Esophagus squamous epithelium (tissue), 5 donors: ENCODE measurements at places on chromosomes 16 and 17.

DNA sequence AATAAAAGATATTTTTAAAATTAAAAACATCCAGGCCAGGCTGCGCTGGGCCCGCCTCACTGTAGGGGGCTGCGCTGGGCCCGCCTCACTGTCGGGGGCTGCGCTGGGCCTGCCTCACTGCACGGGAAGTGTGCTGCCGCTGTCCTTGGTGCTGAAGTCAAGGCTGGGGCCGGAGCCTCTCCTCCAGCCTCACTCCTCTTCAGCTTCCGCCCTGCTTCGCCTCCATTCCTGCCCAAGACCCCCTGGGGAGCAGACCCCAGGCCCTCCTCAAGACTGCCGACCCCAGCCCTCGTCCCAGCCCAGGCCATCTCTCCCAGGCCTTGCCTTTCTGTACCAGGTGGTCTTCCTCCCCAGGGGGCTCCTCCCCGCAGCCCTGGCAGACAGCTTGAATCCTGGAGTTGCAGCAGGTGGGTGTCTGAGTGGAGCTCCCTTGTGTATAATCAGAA is 26.2 kb downstream of the ENDOV start:
- DNase-seq = no peak

- DNase-seq = no peak
Measured at GRCh38 chr16:85587762-85588556, 25.2 kb upstream of the GSE1 start.

- no peak for DNase-seq
Measured at GRCh38 chr16:87133966-87134627, 183.1 kb downstream of the C16orf95 start.

DNA sequence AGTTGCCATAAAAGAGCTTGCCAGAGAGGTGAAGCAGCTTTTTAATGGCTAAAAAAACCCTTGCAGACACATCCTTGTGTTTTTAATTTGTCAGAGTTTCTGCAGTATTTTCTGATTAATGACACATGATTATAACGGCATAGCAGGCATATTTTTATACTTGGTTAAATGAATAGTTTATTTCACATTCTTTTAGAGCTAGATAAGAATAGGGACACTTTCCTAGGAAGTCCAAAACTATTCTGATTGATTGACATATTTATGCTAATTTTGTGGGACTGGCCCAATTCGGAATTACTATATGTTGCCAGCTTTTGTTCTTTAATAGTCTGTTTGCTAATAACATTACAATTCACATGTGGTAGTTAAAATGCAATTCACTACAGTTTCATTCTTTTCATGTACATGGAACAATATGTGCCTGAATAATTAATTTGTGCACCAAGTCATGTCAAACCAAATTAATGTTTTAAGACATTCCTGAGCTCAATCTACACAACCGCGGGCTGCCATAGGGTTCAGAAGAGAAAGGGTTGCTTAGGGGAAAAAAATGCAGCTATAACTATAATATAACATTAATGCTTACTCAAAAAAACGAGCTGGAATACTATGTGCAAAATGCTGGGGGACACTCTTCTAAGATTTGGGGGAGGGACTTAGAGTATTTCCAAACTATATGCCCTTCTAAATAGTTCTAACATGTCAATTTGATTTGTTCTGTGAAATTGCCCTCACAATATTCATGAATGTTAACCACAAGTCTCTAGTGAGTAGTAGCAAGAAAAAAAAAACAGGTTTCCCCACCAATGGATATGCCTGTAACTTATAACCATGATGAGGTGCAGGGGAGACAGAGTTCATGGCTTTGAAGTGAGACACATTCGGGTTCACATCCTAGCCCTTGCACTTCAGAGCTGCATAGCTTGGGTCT is 305.4 kb downstream of the CEP112 start:
- no peak for DNase-seq

GRCh38 chr16:87715658-87716057 is 50.1 kb downstream of the KLHDC4 start:
- no peak for DNase-seq

GRCh38 chr17:73104450-73104849 is 12.0 kb upstream of the SLC39A11 start:
- no peak for DNase-seq

- DNase-seq = no peak
Measured at GRCh38 chr17:8041249-8041928, 2.5 kb downstream of the ALOX15B start.

DNA sequence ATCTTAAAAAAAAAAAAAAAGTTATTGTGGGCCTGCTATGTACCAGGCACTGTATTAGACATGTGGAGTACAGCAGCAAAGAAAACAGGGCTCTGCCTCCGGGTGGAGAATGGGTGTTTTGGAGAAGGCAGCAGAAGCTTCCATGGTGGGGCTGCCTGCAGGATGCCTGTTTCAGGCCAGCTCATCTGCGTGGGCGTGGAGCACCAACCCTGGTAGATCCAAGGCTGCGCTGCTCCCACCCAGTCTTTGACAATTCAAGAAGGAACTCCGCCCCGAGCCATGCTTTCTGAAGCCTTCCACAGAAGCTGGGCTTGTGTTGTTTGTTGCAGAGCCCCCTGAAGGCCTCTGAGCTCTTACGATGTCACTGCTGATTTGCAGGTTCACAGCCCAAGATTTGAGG is 23.2 kb upstream of the CACNG1 start:
- no peak for DNase-seq

DNA sequence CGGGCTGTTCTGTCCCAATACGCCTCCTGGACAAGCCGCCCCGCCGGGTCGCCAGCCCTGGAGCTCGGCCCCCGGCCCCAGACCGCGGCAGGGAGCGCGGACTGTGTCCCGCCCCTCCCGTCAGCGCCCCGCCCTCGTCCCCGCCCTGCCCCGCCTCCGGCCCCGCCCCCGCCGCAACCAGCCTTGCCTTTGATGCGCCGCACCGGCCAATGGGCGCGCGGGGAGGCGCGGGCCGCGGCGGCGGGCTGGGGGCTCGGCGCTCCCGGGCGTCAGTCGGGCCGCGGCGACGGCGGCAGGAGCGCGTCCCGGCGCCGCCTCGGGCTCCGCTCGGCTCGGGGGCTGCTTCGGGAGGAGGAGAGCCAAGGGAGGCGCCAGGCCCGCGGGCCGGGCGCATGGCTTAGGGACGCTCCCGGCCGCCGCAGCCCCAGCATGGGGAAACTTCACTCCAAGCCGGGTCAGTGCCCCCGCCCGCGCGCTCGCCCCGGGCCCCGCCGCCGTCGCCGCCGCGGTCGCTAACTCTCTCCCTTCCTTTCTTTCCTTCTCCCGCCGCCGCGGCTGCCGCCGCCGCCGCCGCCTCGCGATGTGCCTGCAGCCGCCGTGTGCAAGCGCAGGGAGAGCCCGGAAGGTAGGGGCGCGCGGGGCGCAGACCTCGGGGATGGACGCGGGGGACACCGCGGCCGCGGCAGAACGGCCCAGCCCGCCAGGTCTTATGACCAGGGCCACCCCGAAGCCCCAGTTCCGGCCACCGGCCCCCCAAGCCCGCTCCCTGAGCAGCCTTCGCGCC is at the start of gene NKD1:
NKD1 (plus strand) TSS at position 272 of the 784 bp plus-strand sequence; CDS start at position 430, 158 bp downstream.
- DNase-seq = no peak

DNA sequence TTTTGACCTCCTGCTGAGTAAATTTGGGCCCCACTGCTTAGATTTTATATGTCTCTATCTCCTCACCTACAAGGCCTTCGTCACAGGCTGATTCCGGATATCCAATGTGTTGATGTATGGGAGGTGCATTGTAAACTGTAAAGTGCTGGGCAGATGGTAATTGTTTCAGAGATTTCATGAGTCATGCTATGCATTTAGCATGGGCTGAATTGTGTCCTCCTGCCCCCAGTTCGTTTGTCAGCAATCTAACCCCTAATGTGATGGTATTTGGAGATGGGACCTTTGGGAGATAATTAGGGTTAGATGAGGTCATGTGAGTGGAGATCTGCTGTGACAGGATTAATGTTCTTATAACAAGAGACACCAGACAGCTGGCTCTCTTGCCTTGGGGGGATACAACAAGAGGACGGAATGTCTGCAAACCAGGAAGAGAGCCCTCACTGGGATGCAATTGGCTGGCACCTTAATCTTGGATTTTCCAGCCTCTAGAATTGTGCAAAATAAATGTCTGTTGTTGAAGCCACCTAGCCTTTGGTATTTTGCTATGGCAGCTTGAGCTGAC is 101.8 kb upstream of the NLRP1 start:
- DNase-seq = no peak

GRCh38 chr16:30049871-30050270 is 15.7 kb upstream of the ALDOA start:
- no peak for DNase-seq

GRCh38 chr17:7427549-7427948 is 1.1 kb upstream of the SPEM3 start:
- no peak for DNase-seq

- DNase-seq = no peak
Measured at GRCh38 chr16:5604770-5605169, 507.2 kb upstream of the EEF2KMT start.

DNA sequence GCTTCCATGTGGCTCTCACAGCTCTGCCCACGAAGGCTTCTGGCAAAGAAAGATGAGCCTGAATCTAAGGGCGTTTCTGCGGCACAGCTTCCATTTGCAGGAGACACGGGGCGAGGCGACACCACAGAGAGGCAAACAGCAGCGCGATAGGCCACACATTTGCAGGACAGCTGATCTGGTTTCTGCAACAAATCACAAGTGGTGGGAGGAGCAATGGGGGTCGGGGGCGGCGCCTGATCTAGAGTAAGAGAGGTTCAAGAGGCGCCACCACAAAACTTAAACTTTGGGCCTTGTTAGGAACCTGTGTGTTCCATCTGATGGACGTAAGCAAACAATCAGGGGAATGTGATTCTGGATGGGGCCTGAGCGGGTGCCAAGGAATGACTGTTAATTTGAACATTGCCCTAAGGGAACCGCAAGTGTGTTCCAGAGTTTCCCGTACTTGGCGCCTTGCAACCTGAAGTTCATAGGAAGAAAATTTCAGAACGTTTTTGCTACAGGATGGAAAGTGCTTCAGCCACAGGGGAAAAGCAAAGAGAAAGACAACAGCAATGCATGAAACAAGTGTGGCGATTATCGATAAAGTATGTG is 18.9 kb upstream of the ENPP7 start:
- DNase-seq = no peak

DNA sequence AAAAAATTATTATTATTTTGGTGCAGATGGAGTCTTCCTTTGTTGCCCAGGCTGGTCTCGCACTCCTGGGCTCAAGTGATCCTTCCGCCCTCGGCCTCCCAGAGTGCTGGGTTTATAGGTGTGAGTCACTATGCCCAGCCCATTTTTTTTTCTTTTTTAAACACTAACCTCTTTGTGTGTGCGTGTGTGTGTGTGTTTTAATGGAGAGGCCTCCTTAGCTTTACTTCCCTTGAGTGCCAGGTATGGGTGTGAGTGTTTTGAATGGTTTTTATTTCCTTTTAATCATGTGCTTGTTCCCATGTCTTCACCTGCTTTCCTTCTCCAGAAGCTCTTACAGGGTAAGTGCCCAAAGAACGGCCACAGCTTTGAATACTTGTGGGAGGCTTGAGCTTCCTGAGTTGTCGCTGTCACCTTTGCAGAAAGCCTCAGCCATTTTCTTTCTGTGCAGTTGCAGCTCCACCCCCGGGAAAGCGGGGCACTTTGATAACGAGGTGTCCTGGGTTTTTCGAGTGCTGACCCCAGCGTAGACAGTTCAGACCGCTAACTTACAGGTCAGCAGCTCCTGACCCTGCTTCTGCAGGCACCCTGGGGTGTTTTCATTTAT is 22.6 kb downstream of the AKAP1 start:
- no peak for DNase-seq

DNA sequence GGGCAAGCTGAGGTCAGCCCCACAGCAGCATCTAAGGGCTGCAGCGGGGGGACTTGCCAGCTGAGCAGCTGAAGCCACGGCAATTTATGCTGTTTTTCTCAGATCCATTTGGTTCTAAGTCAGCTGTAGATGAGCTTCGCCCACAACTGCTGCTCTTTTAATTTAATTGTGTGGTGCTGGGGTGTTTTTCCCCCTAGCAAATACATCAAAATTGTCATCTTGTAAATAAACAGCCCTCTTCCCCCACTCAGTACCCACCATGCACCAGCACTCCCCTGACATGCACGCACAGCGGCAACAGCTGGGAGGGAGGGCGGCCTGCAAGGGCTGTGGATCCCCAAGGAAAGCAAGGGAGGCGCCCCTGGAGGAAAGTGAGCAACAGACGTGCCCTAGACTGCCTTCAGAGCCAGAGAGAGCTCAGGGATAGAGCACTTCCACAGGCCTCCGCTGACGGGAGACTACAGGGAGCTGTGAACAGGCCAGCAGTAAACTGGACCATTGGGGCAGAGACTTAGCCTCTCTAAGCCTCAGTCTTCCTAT is 149.5 kb downstream of the TMEM132E start:
- no peak for DNase-seq

DNA sequence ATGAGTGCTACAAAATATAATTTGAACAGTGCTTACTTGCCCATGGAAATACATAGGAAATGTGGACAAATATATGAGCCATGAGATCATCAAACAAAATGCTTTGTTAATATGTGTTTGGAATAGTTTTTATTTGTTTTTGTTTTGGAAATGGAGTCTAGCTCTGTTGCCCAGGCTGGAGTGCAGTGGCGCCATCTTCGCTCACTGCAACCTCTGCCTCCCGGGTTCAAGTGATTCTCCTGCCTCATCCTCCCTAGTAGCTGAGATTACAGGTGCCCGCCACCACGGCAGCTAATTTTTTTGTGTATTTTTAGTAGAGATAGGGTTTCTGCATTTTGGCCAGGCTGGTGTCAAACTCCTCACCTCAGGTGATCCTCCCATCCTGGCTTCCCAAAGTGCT is 2.8 kb downstream of the CNEP1R1 start:
- DNase-seq = no peak

- DNase-seq = no peak
Measured at GRCh38 chr17:43988301-43988700, 16.1 kb upstream of the NAGS start.

DNA sequence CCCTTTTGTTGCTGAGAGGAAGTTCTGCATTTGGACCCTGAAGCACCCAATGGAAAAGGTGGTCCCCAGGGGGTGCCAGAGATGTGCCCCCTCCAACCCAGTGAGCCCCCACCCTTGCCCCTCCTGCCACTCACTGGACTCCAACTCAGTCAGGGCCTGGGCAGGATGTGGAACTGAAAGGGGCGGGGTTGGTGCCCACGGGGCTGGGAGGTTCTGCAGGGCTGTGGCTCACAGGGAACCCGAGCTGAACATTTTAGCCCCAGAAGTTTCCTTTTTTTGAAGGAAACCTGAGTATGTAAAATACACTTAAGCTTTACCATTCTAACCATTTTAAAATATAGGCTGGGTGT is 15.8 kb upstream of the OGFOD3 start:
- DNase-seq = no peak

GRCh38 chr17:55546481-55546880 is 35.2 kb upstream of the SMIM36 start:
- no peak for DNase-seq

DNA sequence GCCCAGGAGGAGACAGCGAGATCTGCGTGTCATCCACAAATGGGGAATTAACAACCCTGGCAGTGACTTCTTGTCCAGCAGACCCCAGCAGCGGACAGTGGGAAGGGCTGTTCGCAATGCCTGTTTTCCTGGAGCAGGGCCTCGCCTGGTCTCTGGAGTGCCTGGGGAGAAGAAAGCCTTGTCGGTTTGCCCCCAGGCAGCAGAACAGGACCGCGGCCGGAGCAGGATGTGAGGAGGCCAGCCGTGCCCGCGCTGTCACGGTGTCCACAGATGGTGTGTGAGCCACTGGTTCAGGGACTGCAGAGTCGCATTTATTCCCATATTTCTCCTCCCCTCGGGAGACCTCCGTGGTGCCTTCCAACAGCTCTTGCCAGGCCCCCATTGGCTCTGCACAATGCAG is 68.5 kb upstream of the GSE1 start:
- no peak for DNase-seq
